ENCODE measurements at places on chromosomes 4 and X. TPM values are rescaled to one million over a fixed set of nuclear protein-coding genes. Genes with fewer than 3 reads are reported as not detected.

The MTHFD2L gene
- 72.2 TPM for total RNA-seq

The SHROOM2 gene
- 38.8 TPM for total RNA-seq

The MOSPD2 gene
- 15.5 TPM for total RNA-seq

The PRAF2 gene
- total RNA-seq: 11.5 TPM

The DHRSX gene
- total RNA-seq: 25.8 TPM

All from diencephalon (tissue), 1 donor.